ENCODE measurements at places on chromosomes 11 and 22.

GRCh38 chr11:122273476-122274191 is 157.6 kb upstream of the BLID start:
- no peak for DNase-seq

GRCh38 chr11:66886671-66887221 is 29.9 kb downstream of the LRFN4 start:
- no peak for DNase-seq

DNA sequence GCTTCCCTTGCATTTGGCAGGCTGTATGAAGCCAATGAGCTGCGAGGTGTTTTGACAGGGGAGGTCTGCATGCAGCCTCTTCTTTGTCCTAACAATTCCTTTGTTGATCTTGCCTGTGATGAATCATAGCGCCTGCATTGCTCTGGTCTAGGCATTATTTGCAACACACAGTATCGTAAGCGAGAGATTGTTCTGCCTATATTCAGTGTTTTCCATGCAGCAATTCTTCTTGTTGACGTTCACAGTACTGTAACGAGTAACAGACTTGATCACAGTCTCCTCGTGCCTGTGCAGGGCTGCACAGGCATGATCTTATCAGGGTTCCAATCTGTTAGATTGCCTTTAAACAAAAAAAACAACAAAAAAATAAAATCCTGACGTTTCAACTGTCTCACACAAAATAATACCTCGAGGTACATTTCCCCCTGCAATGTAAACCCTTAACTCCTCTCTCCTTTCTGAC is 13.9 kb upstream of the ADSL start:
- DNase-seq = no peak

- DNase-seq = no peak
Measured at GRCh38 chr11:131874070-131874469, 503.7 kb downstream of the NTM start.

- no peak for DNase-seq
Measured at GRCh38 chr22:35995348-35995747, 33.3 kb downstream of the RBFOX2 start.

- DNase-seq = peak; percentile 49
Measured at GRCh38 chr22:39927544-39927943, 26.7 kb downstream of the GRAP2 start.

- no peak for DNase-seq
Measured at GRCh38 chr11:113160808-113161124, 153.6 kb upstream of the TTC12 start.

GRCh38 chr11:131579932-131580387 is 209.5 kb downstream of the NTM start:
- DNase-seq = no peak

- DNase-seq = no peak
Measured at GRCh38 chr22:38874529-38875222, 2.7 kb upstream of the CBX6 start.

- DNase-seq = peak; percentile 49
Measured at GRCh38 chr11:72482211-72482812, 48.0 kb upstream of the CLPB start.

- DNase-seq = no peak
Measured at GRCh38 chr11:63574856-63575602, 11.8 kb upstream of the PLAAT2 start.

- DNase-seq = no peak
Measured at GRCh38 chr11:66055021-66055420, 2.9 kb downstream of the SF3B2 start.

DNA sequence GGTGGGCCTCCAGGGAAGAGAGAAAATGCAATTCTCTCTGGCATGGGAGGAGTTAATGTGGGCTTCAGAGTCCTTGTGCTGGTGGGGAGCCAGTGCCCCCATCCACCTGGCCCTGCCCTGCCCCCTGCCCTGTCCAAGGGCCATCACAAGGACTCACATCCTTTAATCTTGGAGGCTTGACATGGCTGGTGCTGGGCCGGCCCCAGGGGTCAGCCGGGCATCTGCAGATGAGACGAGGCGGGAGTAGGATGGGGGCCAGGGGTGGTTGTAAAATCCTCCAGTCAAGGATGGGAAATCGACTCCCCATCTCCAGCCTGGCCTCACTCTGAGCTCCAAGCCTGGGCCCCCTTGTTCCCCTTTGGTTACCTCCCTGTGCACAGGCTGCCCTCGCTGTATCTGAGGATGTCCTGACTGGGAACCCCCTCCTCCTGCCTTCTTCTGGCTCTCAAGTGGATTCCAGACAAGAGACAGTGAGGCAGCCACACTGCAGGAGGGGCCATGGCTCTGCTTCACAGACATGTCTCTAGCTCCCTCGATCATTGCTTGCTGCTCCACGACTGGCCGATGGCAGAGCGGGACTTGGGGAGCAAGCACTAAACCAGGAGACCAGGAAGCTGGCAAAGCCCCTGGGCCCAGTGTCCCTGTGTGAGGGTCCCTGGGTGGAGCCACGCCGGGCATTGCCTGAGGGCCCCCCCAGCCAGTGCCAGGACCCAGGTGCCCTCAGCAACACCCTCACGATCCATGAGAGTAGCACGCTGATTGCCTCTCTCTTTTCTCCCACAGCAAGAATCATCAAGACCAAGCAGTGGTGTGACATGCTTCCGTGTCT is 1120.5 kb downstream of the BRD1 start:
- no peak for DNase-seq

- no peak for DNase-seq
Measured at GRCh38 chr11:133826866-133827265, 18.4 kb downstream of the SPATA19 start.

DNA sequence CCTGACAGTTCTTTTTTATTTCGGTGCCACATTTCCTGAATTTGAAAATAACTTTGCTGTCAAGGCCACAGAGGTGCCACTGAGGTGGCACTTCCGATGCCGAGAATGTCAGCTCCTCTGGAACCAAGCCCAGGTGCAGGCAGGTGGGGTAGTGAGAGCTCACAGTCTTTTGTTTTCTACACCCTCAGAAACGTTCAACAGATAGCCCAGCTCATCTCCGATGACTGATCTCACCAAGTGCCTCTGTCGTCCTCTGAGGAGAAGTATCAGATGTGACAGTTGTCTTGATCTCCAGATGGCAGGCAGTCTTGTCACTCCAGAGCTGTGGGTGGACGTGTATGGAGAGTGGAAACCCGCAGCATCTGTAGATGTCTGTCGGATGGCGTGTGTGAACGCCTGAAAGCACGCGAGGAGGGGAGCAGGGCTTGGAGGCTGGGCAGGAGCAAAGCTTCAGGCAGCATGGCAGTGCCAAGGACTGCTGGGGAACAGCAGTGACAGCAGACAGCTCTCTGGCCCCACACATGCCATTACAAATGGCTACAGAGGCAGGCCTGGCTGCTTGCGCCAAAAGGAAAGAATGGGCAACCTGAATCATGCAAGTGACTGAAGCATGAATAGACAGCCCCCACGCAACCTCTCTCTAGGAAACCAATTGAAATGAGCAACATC is 877.0 kb downstream of the OPCML start:
- DNase-seq = no peak

DNA sequence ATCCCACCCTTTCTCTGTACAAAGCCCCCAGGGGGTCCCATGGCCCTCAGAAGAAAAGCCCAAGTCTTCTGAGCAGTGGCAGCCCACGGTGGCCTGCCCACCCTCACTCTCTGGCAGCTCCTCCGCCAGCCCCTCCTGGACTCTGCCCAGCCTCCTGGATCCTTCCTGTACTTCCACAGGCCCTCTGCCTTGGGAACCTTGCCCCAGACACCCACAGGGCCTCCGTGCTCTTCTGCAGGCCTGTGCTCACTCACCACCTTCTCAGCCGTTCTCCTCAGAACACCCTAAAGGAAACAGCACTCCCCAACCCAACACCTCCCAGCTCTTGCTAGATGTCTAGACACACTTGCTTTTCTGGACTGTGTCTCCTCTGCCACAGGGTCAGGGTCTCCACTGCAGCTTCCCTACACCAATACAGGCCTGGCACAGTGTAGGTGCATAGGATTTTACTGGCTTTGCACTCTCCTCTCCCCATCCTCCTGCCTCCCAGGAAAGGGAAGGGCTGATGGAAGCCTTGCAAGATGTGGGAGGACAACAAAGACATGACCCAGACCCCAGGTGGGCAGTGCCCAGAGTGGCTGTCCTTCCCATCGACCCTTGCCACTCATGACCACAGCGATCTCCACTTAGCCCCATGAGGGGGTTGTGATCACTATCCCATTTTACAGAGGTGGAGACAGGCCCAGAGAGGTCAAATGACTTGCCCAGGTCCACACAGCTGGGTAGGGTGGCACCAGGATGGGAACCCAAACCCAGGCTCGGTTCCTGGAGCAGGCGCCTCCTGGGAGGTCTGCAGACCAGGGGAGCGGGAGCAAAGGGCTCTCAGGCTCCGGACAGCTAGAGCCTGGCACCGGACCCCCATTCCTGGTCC is 2.0 kb downstream of the SCARF2 start:
- DNase-seq = no peak

DNA sequence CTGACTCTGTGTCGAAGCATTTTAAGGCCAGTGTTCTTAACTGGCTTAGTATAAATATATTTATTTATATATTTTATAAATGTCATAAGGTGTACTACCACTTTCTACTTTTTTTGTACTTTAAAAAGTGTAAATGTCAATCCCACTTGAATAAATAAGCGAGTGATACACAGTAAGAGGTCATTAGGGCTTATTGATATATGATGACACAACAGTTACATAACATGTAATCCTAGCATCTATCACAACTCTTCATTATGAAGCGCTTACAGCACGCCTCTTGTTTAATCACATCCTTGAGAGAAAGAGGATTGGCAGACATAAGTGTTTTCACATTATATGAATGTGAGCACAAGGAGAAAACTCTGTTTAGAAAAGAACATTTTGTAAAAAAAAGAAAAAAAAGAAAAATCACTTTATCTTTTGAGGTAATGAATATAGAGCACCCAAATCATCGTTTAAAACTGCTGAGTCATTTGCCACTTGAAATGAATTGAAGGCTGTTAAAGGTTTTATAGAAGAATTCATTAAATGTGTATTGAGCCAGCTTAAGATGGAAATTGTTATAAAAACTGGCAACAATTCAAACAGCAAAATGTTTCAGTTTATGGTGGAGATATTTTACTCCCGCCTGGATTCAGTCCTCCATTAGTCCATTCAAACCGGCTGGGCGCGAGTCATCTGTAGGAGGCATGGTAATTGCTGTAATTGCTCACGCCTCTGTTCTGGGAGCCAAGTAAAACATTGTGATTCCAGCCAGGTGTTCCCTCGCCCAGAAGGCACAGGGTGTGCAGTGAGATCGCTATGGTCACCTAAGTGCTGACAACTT is 627.3 kb upstream of the KIRREL3 start:
- no peak for DNase-seq
